ENCODE measurements at places on chromosomes 3 and 15.

DNA sequence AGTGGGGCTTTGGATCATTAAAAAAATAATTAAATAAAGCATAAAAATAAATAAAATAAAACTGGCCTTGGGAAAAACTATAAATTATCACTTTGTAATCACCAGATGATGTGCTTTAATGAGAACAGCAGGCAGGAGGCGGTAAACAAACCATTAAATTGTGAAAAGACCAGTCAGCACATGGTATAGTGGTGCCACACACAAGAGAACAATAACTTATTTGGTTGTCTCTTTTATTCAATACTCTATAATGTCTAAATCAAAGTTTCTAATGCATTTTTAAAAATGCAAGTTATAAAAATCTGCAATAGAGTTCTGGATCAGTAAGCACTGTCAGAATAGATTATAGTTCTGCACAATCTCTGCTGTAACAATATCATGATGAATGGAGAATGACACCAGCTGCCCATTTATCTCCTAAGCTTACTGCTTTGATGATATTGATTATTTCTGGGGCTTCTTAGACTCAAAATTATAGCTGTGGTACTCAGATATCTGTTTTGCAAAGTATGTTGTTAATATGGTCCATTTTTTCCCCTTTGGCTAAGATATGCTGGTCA is 259.3 kb downstream of the NAALADL2 start:
- no peak for DNase-seq

- no peak for DNase-seq
Measured at GRCh38 chr3:29534006-29534405, 253.1 kb downstream of the RBMS3 start.

DNA sequence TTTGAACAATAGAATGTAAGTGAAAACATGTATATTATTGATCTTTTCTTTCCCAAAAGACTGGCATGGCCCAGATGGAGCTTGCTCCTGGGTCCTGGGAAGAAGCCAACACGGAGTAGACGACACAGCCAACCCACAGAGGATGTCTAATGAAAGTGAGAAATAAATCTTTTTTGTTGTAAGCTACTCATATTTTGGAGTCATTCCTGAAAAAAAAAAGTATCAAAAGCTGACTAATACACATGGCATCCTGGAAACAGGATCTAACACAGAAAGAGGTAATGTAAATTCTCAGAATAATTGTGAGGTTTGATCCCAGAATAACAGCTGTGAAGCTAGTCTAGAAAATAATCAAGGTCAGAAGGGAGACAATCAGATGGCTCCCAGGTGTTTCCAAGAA is 12.6 kb upstream of the FRMD5 start:
- DNase-seq, result no peak

DNA sequence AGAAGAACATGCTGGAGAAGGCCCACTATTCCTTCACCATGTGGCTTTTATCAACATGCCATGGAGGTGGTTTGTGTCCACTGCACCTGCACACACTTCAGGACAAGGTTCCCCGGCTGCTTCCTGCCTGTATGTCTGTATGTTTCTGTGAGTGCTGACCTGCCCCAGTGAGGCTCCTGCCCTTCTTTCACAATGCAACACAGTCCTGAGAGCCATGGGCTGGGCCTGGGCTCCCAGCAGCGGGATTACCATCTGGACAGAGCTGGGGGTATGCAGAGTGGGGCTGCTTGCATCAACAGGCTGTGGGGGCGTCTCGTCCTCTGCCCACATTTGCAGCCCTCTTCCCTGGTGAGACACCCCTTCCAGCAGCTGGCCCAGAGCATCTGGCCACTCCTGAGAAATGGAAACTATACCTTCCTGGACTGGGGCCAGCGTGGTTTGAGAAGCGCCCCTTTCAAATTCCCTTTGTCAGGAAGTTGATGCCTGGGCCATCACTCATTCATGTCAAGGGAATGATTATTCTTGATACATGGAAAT is 29.3 kb upstream of the C15orf39 start:
- DNase-seq, result no peak

DNA sequence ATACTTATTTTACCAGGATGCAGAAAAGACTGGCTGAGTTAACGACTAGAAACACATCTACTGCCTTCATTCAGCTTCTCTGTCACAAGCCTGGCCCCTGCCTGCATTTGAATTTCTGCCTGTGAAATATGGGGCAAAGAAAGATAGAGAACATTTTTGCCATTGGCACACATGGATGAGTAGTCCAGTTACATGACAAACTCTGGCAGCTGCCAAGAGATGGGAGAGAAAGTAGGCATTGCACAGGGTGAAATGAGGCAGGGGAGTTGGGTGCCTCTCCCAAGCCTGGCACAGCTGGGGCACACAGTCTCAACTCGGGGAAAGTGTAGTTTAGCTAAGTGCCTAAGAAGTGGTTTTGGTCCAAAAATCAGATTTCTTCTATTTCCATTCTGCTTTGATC is 24.0 kb downstream of the ANXA2 start:
- no peak for DNase-seq

DNA sequence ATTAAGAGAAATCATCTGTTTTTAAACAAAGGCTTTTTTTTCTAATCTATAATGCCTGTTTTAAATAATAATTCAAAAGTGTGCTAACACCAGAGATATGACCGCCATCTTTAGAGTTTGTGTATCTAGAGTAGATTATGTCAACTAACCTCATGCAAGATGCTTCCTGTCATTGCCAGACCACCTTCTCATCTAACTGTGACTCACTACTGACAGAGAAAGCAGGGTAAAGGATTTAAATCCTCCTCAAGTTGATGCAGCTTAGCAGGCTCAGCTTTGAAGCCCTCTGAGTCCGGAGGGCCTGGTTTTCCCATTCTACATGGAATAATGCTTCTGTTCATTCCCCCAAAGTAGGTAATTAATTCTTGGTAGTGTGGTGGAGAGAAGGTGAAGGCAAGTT is 108.5 kb downstream of the ECT2 start:
- no peak for DNase-seq

GRCh38 chr3:160395297-160395696 is 3.7 kb downstream of the IFT80 start:
- DNase-seq, result no peak

Data from hematopoietic multipotent progenitor cell treated with erythropoietin and hydrocortisone succinate and interleukin-3 and kit ligand, for 8 days (in vitro differentiated cells).